Stimulated activated CD4-positive, alpha-beta T cell treated with anti-CD3 and anti-CD28 coated beads, Interleukin-15, amount 100 ng/mL, for 48 hours (primary cell): ENCODE measurements at places on chromosomes 2 and 18.

DNA sequence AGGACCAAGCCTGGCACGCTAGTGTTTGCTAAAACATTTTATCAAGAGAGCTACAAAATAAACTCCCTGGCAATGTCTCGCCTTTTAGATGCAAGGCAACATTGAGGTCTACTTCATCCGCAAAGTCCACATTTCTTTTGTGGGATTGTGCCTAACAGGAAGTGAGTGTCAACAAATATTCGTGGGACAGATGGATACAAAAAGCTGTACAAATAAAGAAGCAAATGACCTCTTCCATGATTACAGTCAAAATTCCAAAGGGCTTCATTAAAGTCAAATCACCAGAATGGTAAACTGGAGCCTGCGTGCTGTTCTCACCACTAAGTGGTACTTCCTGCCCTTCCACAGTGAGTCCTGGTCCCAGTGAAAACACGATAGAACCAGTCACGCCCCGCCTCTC is 40.4 kb downstream of the L3MBTL4 start:
- no peak for DNase-seq

DNA sequence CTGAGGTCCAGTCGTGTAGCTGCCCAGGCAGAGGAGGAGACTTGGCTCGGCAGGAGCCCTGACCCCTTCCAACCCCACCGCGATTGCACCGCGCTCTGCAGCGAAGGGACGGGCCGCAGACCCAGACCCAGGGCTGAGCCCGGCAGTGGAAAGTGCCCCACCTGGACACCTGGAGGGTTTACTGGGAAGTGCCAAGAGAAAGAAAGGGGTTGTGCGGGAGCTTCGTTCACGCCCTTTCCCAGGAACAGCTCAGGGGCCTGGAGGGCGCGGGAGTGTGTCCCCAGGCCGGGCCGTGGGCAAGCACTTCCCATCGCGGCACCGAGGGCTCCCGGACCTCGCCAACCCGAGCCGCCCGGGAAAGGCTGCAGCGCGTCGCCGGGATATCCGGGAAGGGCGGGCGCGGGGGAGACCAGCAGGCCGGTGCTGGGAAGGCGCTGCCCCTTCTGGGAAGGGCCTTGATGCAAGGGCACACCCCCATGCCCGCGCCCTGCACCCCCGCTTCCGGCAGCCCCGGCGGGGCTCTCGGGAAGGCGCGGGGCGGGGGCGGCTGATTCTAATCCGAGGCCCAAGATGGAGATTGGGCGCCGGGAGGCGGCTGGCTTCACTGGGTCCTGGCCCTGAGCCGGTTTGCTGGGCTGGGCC is 36.1 kb upstream of the MRPL33 start:
- DNase-seq, result peak; percentile 70

DNA sequence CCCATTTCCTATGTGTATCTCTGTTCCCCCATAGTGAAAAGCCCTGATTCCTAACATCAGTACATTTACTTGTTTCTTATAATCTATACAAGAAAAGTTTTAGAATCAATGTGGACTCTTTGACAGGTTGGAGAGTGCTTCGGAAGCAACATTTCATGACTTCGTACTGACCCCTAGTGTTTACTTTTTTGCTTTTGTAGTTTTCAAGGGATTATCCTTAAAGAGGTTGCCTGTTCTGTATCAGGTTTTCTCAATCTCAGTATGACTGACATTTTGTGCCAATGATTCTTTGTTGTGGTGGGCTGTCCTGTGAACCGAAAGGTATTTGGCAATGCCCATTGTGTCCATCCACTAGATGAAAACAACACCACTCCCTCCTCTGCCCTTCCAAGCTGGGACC is 43.3 kb upstream of the SERPINB2 start:
- no peak for DNase-seq

- DNase-seq, result no peak
Observed at GRCh38 chr2:200193331-200193730, 113.2 kb upstream of the SPATS2L start.

- no peak for DNase-seq
Observed at GRCh38 chr2:34096562-34097171, 497.6 kb upstream of the FAM98A start.

DNA sequence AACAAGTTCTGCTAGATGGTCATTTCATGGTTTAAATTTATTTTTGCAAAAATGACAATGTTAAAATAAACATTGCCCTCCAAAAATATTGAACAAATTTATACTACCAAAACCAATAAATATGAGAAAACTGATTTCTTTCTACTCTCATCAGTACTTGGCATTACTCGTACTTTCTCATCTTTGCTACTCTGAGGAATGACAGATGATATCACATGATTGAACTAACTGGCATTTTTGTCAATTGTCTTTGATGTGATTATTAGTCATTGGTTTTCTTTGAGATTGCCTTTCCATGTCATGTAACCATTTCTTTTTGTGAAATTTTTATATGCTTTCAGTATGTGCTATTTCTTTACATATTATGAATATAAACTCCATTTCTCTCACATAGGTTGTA is 167.0 kb upstream of the ITGA4 start:
- DNase-seq, result no peak

GRCh38 chr18:70019991-70020390 is 72.3 kb upstream of the CD226 start:
- DNase-seq, result no peak

DNA sequence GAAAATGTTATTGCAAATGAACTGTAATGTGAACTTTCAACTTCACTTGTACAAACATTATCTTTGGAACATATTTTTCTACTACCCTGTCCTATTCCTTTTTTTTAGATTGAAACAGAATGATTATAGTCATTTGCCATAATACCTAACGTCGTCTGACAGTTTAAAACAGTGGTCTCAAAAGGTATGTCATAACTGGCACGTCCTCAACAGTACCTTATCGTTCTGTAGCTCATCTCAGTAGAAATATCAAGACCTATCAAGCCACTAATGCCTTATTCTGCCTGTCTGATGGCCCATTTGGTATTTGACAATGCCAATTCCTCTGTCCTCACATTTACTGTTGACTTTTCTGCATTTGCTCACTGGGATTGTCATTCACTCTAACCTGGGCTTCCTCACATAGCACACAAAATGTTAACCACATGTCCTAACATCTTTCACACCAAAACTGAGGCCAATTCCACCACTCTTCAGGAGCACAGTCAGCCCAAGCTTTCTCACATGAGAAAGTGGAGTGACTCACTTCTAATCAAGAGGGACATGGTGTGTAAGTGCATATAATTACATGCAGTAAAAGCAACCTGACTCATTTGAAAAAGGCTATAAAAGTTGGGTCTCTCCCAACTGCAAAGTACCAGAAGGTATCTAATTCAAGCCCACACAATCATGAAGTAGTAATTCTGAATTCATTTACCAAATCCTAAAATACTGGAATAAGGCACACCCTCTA is 34.8 kb downstream of the DNER start:
- DNase-seq, result no peak

DNA sequence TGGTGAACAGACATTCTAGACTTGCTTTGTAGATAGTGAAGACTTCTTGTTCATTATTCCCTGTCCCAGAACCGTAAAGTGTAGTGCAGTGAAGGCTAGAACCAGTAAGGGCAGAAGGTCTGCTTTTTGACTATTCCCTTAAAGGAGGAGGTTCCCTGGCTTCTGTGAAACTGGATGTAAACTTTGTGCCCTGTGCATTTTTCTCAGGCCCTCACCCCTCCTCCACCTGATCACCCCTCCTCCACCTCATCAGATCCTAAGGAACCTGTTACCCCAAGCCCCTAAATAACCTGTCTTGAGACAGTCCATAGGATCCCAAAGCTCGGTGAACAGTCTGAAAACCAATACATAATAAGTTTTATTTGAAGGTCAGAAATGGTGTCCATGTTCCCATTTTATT is 33.7 kb downstream of the SFT2D3 start:
- no peak for DNase-seq

GRCh38 chr2:86044614-86045013 is 61.1 kb downstream of the POLR1A start:
- no peak for DNase-seq

GRCh38 chr2:219041252-219041651 is at the start of gene CFAP65:
Gene CFAP65 (minus strand): TSS chr2:219041516. CDS start chr2:219039048, 2,468 bp downstream.
- DNase-seq, result peak; percentile 26

DNA sequence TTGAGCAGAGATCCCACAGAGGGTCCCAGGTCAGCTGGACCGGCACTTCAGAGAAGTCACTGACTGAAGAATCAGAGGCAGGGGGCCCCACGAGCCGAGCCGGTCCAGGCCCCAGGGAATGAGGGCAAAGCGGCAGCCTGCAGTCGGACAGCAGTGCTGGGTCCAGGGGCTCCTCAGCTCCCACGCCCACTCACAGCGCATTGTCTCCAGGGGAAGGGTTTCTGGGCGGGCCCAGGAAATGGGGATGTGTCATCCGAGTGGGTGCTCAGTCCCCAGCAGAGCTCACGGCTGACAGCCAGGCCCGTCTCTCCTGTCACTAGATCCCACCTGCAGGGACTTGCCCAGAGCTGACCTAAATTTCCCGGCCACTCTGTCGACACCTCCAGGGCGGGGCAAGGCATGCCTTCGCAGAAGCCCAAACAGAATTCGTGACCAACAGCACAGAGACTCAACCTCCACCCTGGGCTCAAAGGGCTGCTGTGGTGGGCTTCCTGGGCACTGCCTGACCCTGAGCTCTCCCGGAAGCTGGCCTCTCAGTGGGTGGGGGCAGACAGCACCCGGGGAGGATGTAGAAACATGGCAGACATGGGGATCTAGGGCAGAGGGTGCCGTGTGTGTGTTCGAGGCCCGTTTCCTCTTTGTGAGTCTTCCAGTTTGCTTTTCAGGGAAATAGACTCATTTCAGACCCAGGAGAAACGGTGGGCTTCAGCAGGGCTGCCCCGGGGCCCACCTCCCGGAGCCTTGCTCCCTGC is 42.1 kb upstream of the TAF1B start:
- DNase-seq, result no peak

DNA sequence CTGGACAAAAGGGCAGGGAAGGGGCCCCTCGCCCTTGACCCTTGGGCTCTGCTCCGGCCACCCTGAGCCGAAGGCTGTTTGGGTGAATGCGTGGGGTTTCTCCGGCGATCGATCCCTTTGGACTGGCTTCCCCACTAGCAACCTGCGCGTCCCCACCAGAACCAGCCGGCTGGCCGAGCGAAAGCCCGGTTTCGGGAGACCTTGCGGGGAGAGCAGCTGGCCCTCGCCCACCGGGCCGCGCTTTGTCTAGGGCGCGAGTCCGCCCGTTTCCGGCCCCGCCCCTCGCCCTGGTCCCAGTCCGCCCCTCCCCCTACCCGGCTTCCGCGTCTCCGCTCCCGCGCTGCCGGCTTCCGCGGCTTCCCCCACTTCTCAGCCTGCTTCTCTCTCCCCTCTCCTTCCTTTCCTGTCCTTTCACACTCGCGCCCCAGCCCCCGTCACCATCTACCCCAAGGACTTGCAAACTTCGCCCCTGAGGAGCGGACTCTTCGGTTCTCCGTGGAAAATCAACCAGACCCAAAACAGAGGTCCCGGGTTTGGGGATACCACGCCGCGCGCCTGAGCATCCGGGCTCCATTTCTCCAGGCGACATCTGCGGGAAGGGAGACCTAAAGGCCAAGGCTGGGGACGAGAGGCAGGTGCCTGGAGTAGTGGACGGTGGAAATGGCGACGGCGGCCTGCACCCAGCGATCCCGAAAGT is 48.0 kb upstream of the ATP6V1B1 start:
- no peak for DNase-seq

- no peak for DNase-seq
Observed at GRCh38 chr2:119246884-119247843, 23.5 kb downstream of the STEAP3 start.

DNA sequence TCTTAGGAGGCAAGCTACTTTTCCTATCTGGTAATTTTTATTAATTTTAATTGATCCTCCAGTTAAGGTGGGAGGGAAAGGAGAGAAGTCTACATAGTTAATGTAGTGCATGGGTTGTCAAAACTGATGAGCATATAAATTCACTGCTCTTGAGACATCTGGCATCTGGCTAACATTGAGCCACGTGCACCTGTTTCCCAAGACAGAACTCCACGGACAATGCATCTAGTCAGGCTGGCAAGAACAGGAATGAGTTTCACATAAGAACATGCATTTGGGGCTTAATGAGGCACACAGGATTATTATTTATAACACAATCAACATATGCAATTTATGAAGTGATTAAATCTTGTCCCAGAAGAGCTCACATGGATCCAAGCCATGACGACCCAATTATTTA is 16.2 kb upstream of the RAB1A start:
- no peak for DNase-seq

GRCh38 chr2:61410185-61410584 is 60.7 kb downstream of the USP34 start:
- DNase-seq, result no peak

GRCh38 chr2:236167297-236168109 is 683 bp downstream of the GBX2 start:
- DNase-seq, result no peak

DNA sequence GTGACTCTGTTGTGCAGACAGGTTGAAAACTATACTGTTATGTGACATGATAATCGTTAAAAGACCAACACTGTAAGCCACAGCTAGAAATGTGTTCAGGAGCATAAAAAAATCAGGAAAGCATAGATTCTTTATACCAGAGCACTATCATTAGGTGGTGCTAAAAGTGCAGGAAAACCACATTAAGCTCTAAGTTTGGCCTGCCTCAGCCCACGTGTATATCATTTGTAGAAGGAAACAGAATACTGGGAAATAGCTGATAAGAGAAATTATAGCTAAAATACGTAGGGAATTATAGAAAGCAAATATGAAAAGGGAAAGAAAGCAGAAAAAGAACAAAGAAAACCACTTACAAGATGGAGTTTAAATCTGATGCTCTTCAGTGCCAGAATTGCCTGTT is 26.5 kb upstream of the C2orf74 start:
- no peak for DNase-seq

- no peak for DNase-seq
Observed at GRCh38 chr2:204386668-204387067, 158.6 kb upstream of the PARD3B start.

- no peak for DNase-seq
Observed at GRCh38 chr18:55672574-55673361, 84.8 kb upstream of the TCF4 start.

- no peak for DNase-seq
Observed at GRCh38 chr2:12155303-12156051, 409.0 kb downstream of the LPIN1 start.

GRCh38 chr2:175097297-175097696 is 70.7 kb downstream of the ATF2 start:
- DNase-seq, result no peak

- DNase-seq, result no peak
Observed at GRCh38 chr2:235378944-235379343, 114.9 kb upstream of the AGAP1 start.

DNA sequence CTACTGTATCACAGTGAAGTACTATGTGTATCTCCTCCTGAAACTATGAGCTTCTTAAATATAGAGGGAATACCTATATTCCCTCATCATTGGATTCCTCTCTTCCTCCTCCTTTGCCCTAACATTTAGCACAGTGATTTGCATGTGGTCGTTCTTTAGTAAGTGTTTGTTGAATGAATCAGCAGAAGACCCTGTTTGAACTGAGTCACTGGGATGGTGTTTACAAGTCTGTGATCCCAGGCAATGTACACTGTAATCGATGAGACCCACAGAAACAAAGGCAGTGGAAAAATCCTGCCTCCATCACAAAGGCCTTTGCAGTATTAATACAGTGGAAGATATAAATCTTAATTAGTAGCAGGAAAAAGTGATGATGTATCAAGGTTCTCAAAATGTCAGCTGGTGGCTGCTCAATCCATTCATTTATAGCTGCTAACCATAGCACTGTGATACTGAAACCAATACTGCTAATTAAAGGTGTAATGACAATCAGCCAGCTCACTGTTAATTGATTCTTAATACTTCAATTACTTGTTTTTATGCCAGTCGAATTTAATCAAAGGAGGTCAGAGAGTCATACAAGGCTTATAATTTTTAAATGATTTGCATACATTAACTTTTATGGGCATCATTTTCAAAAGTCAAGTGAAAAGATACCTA is 20.8 kb upstream of the MYO3B start:
- DNase-seq, result no peak

GRCh38 chr18:69490072-69490471 is 89.4 kb downstream of the DOK6 start:
- DNase-seq, result no peak
